Upper lobe of left lung (tissue), 6 donors: ENCODE measurements at places on chromosomes 13 and 19. TPM values are rescaled to one million over a fixed set of nuclear protein-coding genes. Genes with fewer than 3 reads are reported as not detected.
A peak's percentile ranks its signal among the peaks of the same experiment; 100 is the strongest.

Gene CLC
- total RNA-seq, result not detected

DNA sequence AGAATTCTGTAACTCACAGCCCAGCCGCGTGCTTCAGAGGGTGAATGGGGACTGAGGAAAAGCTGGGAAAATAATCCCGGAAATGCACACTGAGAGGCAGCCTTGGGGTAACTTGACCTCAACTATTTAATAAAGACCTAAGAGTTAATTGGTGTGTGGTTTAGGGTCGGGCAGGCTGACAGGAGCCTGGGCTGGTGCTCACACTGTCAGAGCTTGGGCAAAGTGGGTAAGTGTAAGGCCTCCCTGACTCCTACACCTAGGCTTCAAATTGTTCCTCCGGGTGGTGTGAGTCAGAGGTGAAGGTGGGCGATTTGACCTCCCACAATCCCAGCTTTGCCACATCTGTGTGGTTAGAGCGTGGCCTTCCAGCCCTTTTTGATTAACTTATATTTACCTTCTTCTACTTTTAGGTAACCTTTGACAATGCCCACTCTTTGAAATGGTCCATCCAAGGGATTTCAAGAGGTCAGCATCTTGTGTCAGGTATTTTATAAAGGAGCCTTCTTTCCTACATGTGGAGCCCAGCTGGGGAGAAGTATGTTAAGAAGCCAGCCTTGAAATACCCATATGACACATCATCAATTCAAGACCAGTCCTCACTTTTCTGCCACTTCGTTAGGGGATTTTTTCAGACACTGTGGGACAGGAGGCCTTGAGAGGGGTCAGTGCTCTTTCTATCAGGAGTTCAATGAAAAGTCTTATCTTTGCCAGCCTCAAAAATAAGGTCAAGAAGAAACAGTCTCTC, 114.2 kb downstream of the NUFIP1 start:
- DNase-seq, result no peak

GRCh38 chr13:113742445-113743120, 16.4 kb upstream of the TMEM255B start:
- DNase-seq, result no peak

DNA sequence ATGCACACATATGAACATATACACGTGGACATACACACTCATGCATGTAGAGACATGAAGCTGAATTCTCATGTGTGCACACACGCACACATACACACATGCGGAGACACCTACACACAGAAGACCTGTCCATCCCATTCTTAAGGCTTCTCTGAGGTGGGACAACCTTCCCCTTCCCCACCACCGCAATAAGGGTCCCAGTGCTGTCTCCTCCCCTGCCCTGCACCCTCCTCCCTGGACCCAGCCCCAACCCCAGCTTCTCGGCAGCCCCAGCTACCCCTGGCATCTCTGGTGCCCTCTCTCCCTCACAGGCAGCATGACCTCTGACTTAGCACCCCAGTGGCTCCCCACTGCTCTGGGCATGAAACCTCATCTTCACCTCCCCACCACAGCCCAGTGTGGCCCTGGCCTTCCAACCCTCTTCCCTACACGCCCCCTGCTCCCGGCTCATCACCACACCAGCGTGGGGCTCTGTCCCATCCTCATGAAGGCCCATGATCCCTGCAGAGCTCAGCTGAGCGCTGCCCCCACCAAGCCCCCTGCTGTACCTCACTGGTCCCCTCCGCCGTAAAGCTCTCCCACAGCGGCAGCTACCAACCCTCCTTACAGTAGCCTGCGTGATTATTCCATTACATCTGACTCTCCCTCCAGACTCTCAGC, 204.1 kb upstream of the ZNF536 start:
- no peak for DNase-seq

- no peak for DNase-seq
These were observed 318.3 kb downstream of the NDFIP2 start for GRCh38 chr13:79799059-79799867.

Gene KLK10
- total RNA-seq, result 9.3 TPM

Gene KASH5
- total RNA-seq, result 0.61 TPM

- no peak for DNase-seq
These were observed 484.6 kb downstream of the TSHZ3 start for GRCh38 chr19:30864391-30865215.

GRCh38 chr13:43537124-43537523, 249.6 kb downstream of the ENOX1 start:
- no peak for DNase-seq

GRCh38 chr13:90305796-90306195, 1041.7 kb upstream of the MIR17HG start:
- DNase-seq, result no peak

- DNase-seq, result no peak
These were observed 20.5 kb downstream of the EDNRB start for GRCh38 chr13:77898097-77898496.

GRCh38 chr13:44934724-44935123, 54.5 kb downstream of the NUFIP1 start:
- DNase-seq, result no peak

GRCh38 chr13:78024996-78025395, 106.4 kb upstream of the EDNRB start:
- no peak for DNase-seq

DNA sequence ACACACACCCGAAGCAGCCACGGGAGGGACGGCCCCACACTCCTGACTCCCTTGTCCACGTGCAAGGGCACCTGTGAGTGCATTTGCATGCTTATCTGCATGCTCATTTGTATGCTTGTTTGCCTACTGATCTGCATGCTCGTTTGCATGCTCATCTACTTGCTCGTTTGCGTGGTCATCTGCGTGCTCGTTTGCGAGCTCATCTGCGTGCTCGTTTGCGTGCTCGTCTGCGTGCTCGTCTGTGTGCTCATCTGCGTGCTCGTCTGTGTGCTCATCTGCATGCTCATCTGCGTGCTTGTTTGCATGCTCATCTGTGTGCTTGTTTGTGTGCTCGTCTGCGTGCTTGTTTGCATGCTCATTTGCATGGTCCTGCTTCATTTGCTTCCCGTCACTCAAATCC, 23.8 kb downstream of the SHC2 start:
- DNase-seq, result peak; percentile 42
